Activated T-helper 1 cell treated with anti-CD3 and anti-CD28 coated beads, Interleukin-12 subunit alpha, Interleukin-12 subunit beta, Interleukin-2, Interleukin-4 antibody, amounts not matched to agents 30 ng/mL and 10 ng/mL and 1 ng/mL, durations not matched to agents 14 hours and 24 hours and 36 hours (primary cell): ENCODE measurements at places on chromosomes 12 and 14. TPM values are rescaled to one million over a fixed set of nuclear protein-coding genes. Genes with fewer than 3 reads are reported as not detected.

GRCh38 chr14:96267336-96267735 lies 11.3 kb downstream of the BDKRB1 start:
- H3K4me1 ChIP-seq = no peaks in the 10 kb centered on the region
- DNase-seq = no peak
- no peaks in the 10 kb centered on the region for H3K36me3 ChIP-seq
- no peak overlapping the region for H3K4me3 ChIP-seq

DNA sequence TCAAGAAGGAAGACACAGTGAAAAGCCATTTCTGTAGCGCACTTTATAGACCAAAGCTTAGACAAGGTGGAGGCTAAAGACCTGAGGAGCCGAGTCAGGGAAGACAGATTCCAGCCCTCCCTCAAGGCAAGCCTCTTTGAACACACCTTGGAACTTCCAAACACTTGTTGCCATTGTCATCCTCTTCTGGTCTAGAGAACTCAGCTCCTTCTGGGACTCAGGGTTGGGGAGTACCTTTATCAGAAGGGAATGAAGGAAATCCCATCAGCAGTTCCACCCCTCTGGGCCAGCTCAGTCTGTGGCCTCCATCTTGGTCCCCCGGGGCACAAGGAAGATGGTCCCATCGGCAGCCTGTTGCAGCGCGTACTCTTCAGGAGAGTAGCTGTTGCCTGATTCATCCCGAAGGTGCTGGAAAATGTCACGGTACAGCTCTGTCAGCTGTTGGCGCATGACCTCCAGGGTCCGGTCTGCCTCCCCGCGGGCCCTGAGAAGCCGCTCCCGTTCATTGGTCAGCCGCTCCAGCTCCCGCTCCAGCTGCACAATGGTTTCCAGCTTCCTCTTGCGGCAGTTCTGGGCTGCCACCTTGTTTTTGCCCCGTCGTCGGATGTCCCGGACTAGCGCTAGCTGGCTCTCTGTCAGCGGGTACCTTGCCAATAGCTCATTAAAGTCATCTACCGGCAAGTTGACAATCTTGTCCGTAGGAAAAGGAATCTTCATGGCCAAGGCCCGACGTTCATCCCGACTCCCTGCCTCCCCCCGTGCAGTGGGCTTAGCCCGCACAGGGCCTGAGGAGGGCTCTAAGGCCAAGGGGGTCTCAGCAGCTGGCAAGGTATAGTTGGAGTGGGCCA lies 8.5 kb downstream of the NFE2 start:
- H3K36me3 ChIP-seq = peaks cover 9% of the 10 kb centered on the region
- no peak for DNase-seq
- H3K4me3 ChIP-seq = no peak overlapping the region
- H3K27me3 ChIP-seq = peaks cover 5% of the 10 kb centered on the region

Gene NUBPL
- total RNA-seq = 12.0 and 13.7 TPM in 2 replicates

Gene PAPLN
- total RNA-seq = 0.39 and 0.96 TPM in 2 replicates
